ENCODE measurements at places on chromosomes 3 and 15. TPM values are rescaled to one million over a fixed set of nuclear protein-coding genes. Genes with fewer than 3 reads are reported as not detected.

GRCh38 chr15:81279621-81280485 lies 44.1 kb downstream of the STARD5 start:
- no peak for DNase-seq

PCLAF gene
- total RNA-seq, result 1.7 TPM

GRK7 gene
- 0.12 TPM for total RNA-seq

SLC28A2 gene
- not detected for total RNA-seq

OCA2 gene
- not detected for total RNA-seq

GRCh38 chr3:14849638-14850230 lies 31.0 kb downstream of the FGD5 start:
- no peak for DNase-seq

- DNase-seq, result no peak
These were observed 9.6 kb upstream of the SMARCC1 start for GRCh38 chr3:47791193-47791855.

HES1 gene
- 13.5 TPM for total RNA-seq

GPR62 gene
- total RNA-seq, result 0.37 TPM
